HS-5 (cell line): ENCODE measurements at places on chromosomes 4 and X.
A peak's percentile ranks its signal among the peaks of the same experiment; 100 is the strongest.

DNA sequence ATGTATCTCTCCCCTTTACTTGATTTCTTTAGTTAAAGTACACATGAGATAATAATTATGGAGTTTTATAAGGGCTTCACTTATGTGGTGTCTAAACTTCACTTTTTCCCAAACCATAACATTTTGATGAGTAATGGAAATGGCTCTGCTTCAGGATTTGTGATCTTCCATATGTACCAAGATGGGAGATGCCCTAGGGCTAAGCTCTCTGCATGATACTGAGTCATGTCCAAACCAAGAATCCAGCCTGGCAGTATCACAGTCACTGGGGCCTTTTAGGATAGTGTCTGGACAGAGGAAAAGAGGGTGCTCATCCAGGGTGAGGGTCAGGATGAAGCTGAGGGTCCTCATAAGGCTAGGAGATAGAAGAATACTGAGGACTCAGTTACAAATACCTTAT, 47.9 kb upstream of the PAGE3 start:
- DNase-seq: no peak

DNA sequence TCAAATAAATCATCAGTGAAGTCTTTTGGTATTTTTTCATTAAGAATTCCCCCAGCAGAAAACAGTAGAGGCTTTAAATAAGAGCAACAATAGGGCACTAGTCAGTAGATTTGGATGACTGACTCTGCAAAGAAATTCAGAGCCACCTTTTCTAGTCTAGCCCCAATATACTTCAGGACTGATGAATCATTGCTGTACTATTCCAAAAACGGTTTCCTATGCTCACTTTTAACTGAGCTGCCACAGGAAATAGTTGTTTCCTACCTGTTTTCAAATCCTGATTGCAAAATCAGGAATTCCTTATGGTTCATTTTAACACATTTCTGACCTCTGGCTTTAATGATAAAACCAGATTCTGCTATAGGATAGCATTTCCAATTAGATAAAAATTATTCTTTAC, 171.6 kb downstream of the NR3C2 start:
- no peak for DNase-seq

- no peak for DNase-seq
Measured at GRCh38 chr4:74205046-74205445, 47.1 kb downstream of the MTHFD2L start.

GRCh38 chr4:56762484-56763250, 58.8 kb downstream of the SPINK2 start:
- no peak for DNase-seq

- DNase-seq: no peak
Measured at GRCh38 chr4:10115797-10116568, 616 bp downstream of the WDR1 start.

DNA sequence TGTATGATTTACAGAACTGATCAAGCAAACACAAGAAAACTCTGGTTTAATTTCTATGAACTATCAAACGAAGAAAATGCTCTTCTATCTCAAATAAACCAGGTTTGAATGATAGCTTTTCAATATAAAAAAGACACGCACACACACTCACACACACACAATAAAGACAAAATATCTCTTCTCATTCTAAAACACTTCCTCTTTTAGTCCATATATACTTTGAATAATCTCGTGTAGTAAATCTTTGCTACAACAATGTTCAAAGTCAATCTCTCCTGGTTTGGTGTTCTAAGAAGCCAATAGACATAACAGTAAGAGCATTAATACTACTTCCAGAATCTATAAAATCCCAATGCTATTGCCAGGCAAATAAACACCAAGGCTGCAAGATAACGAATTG, 13.3 kb downstream of the CXCL2 start:
- DNase-seq: no peak

DNA sequence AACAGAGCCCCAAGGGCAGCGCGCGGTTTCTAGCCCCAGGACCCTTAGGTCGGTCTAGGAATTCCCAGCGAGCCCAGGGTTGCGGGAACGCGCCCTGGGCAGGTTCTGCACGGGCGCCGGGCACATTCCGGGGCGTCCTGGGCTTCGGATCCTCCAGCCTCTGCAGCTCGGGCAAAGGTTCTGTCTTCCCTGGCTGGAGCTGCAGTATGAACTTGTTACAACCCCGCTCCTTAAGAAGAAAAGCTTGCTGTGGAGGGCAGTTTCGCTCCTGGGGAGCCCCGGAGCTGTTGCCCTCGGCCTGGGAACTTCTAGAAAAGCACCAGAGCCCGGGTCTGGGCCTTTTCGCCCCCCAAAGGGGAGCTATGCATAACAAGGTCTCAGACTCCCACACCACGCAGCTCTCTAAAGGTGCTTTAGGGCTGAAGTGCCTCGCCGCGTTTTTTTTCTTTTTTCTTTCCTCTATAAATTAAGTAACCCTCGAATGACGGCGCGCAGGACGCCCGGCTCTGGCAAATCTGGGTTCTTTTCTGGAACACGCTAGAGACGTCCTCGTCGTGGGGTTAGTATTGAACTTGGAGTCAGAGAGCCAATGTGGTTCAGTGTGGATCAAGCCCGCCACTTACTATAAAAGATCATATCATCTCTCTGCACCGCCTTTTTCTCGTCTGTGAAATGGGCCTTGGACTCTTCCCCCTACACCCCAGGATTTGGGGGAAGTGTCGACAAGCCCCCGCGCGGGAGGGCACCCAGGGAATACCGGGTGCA, 5.7 kb downstream of the MSX1 start:
- no peak for DNase-seq

DNA sequence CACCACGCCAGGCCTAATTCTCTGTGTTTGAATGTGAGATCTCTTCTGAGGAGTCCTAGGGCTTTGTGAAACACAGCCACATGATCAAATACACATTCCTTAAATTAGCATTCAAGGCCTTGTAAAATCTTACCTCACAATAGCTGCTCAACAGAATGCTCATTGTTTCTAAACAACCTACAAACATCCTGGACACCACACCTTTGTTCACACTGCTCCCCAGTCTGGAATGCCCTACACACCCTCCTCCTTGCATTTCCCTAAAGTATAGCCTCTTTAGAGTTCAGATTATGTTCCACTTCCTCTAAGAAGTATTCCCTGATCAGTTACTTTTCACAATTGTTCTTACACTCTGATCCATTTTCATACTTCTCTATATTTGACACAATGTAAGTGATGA, 110.6 kb downstream of the AGTR2 start:
- no peak for DNase-seq

GRCh38 chr4:103076747-103077347, at the start of gene SLC9B2:
SLC9B2 (minus strand) TSS chr4:103076761; CDS start chr4:103067550, 9,211 bp downstream.
- DNase-seq: peak; percentile 11

DNA sequence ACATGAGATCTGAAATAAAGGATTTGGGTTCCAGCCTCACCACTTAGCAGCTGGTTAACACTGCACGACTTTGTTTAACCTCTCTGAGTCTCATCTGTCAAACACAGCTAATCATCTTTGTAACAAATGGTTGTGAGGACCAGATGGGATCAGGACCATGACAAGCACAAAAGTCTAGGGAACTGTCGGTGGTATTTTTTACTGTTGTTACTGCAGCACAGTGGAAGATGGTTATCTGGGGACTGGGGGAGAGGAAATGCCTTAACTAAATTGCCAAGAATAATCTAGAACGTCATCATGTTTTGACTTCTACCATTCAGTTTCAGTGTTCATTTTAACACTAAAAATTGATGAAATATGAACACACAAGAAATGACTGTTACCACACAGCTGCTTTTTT, 99.5 kb downstream of the ADGRA3 start:
- no peak for DNase-seq

- no peak for DNase-seq
Measured at GRCh38 chr4:79502081-79502480, 94.1 kb upstream of the GK2 start.
